Activated CD8-positive, alpha-beta memory T cell treated with anti-CD3 and anti-CD28 coated beads, Interleukin-2, amount 10 ng/mL, durations not matched to agents 7 days and 5 days (primary cell): ENCODE measurements at places on chromosomes 2 and 18.
A peak's percentile ranks its signal among the peaks of the same experiment; 100 is the strongest.

DNA sequence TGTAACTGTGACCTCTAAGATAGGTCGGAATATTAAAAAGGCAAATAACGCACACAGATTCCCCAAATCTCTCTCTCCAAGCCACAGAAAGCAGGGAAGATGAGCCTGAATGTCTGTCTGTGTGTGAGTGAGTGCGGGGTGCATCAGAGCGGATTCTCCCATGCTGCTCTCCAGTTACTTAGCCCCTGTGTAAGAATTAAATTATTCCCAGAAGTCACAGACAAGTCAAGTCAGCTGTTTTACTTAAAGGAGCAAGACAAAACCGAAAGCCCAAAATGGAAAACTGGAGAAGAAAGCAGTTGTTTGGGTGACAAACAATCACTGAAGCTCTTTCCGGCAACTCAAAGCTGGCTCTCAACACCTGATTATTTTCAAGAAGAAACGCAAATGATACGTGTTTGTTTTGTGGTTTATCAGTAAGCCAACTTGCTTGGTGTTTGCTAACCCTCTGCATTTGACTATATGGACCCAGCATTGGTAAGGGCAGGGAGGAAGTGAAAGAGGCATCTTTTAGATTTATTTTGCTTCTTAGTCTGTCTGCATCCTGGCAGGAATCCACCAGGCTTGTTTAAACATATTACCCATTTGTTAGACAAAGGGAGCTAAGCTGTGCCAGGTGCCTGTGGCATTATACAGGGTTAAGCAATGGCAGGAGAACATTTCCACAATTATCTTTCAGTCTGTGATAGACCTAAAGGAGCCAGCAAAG is 121.5 kb upstream of the CREB1 start:
- H3K27me3 ChIP-seq: peaks cover 5% of the 10 kb centered on the region
- H3K36me3 ChIP-seq: no peaks in the 10 kb centered on the region
- DNase-seq: no peak
- H3K4me3 ChIP-seq: no peak overlapping the region

- H3K36me3 ChIP-seq: peaks cover 24% of the 10 kb centered on the region
- H3K4me3 ChIP-seq: no peak overlapping the region
- peaks cover 47% of the 10 kb centered on the region for H3K4me1 ChIP-seq
- H3K27ac ChIP-seq: no peak overlapping the region
- no peaks in the 10 kb centered on the region for H3K27me3 ChIP-seq
Observed at GRCh38 chr18:23311351-23312121, 141.6 kb upstream of the RIOK3 start.

DNA sequence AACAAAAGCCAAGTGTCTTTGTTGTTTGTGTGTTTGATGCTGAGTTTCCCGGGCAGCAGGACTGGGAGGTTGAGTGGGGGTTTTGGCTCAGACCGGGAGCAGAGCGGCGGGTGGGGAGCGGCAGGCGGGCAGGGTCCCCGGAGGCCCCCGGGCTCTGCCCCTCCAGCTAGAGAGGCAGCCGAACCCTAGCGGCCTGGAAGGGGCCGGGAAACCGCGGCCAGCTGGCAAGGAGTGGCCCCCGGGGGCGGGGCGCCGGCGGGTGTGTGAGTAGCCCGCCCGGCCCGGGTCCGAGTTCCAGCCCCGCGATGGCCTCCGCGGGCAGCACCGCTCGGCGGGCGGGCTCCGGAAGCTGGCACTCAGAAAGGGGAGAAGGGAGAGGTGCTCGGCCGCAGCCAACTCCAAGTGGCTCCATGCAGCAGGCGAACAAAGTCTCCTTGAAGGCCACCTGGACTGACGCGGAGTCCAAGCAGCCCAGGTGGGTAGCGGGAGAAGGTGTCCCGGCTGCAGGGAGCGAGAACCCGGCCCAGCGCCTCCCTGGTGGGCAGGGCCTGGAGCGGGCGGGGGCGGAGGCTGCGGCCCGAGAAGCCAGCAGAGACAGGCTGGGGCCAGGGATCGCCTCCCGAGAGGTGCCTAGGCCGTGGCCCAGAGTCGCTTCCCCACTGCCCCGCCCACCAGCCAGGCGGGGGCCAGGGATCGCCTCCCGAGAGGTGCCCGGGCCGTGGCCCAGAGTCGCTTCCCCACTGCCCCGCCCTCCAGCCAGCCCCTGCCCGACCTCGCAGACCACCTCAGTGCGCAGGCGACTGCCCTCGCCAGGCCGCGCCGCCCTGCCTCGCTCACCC is at the start of gene ANKRD53:
Gene ANKRD53 (plus strand): TSS at position 290 of the 839 bp plus-strand sequence. CDS start 16 bp downstream, at position 306.
- no peaks in the 10 kb centered on the region for H3K36me3 ChIP-seq
- peak within 1 kb of the TSS; percentile 78 for H3K4me3 ChIP-seq

DNA sequence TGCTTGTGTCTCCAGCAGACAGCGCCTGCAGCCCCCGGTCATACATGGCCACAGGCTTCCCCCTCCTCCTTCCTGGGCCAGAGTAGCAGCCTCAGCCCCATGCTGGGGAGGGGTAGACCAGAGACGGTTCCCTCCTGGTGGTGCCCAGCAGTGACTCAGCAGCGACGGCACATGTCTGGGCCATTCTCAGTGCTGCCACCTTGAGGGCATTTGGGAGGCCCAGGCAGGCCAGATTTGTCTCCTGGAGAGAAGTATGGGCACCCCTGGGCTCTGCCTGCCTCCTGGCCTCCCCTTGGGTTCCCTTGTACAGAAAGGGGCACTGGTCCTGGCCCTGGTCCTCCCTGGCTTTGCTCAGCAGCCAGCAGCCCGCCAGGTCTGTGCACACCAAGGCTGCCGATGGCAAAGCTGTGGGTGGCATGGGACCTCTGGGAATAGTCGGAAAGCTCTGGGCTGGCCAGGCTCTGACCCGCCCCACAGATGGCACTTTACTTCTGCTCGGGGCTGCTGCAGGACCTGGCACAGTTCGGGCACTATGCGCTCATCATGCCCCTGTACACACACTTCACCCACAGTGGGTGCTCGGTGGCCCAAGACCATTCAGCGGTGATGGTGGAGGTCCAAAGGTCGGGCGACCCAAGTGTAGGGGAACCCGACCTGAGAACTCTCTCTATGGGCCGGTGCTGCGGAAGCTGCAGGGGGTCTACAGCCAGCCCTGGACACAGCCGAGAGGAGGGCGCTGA is 11.4 kb upstream of the ALPI start:
- H3K27ac ChIP-seq: no peak overlapping the region
- H3K4me1 ChIP-seq: peaks cover 15% of the 10 kb centered on the region
- no peaks in the 10 kb centered on the region for H3K27me3 ChIP-seq
- H3K36me3 ChIP-seq: no peaks in the 10 kb centered on the region
- peak; percentile 79 for DNase-seq

DNA sequence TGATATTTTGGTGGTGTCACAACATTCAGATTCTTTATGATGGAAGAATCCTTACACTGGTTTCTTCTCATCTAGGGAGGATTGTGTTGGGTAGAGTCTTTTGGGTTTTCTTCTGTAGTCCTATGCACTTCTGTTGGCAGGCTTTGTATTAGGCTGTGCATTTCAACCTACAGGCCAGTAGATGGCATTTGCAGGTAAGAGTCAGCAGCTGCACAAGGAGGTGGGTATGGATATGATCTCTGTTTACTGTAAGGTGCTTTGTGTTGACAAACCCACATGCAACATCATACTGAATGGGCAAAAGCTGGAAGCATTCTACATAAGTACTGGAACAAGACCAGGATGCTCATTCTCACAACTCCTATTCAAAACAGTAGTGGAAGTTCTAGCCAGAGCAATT is 656.8 kb downstream of the METTL4 start:
- no peak overlapping the region for H3K27ac ChIP-seq
- H3K4me1 ChIP-seq: no peaks in the 10 kb centered on the region
- DNase-seq: no peak
- H3K27me3 ChIP-seq: no peaks in the 10 kb centered on the region

DNA sequence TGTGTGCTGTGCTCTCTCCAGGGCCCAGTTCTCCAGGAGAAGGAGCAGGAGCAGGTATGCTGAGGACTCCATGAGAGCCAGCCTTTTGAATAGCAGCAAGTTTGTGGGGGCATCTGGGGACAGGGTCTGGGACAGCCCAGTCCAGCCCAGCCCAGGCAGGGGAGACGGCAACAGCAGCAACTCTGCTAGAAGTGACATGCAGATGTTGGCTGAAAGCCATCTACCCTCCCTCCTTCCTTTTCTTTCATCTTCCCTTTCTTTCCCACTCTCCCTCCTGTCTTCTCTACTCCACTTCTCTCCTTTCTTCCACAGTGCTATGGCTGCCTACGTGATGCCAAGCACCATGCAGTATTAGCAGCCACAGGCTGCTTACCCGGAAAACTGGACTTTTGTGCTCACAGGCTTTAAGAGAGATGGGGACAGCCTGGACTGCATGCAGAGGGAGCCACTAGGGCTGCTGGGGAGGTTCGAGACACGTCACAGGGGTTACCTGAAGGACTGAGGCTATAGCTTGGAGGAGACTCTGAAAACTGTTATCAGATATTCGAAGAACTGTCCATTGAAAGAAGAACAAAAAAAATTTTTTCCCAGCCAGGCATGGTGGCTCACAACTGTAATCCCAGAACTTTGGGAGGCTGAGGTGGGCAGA is 23.8 kb upstream of the YWHAQ start:
- H3K36me3 ChIP-seq: peaks cover 20% of the 10 kb centered on the region
- H3K4me3 ChIP-seq: no peak overlapping the region
- no peak for DNase-seq
- H3K27me3 ChIP-seq: peaks cover 10% of the 10 kb centered on the region

DNA sequence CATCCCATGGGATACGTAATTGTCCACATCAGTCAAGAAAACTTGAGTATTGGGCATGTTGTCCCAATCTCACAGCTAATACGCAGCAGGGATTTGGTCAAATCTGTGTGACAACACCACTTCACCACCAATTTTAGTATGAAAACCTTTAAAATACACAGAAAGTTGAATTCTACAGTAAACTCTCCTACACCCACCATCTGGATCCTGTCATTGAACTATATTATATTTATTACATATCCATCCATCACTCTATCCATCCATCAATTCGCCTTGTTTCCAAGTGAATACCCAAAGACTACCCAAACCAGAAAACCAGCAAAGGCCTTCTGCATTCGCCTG is 846 bp upstream of the FKBP7 start:
- H3K27me3 ChIP-seq: no peaks in the 10 kb centered on the region
- peaks cover 4% of the 10 kb centered on the region for H3K36me3 ChIP-seq
- H3K4me1 ChIP-seq: peaks cover 46% of the 10 kb centered on the region

DNA sequence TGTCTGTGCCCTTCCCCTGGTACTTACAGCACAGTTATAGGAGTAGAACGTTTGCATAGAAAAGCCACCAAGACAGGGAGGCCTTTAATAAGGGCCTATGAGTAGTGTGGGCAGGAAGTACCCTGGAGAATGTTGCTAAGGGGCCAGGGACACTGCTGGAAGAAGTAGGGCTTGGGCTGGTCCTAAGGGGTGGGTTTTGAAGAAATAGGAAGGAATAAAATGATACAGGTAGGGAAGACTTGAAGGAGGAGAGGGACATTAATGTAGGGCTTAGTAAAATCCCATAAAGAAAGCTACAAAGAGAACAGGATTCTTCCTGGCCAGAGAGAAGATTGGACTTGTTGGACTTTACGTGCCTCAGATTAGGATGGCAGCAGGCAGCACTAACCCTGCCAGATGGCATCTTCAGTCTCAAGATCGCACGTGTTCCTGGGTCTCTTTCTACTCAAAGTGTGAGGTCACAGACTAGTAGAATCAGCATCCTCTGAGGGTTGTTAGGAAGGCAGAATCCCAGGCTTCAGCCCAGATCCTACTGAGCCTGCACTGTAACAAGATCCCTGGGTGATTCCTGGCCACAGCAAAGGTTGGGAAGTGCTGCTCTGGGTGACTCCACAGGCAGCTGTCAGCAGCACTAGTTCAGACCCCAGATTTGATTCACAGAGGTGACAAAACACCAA is 39.2 kb downstream of the EPAS1 start:
- DNase-seq: no peak
- peaks cover 12% of the 10 kb centered on the region for H3K27me3 ChIP-seq
- H3K36me3 ChIP-seq: no peaks in the 10 kb centered on the region
- H3K4me3 ChIP-seq: no peak overlapping the region

- peaks cover 27% of the 10 kb centered on the region for H3K4me1 ChIP-seq
- H3K27me3 ChIP-seq: no peaks in the 10 kb centered on the region
- peaks cover 15% of the 10 kb centered on the region for H3K36me3 ChIP-seq
Observed at GRCh38 chr2:171390941-171391516, 42.8 kb downstream of the METTL8 start.

DNA sequence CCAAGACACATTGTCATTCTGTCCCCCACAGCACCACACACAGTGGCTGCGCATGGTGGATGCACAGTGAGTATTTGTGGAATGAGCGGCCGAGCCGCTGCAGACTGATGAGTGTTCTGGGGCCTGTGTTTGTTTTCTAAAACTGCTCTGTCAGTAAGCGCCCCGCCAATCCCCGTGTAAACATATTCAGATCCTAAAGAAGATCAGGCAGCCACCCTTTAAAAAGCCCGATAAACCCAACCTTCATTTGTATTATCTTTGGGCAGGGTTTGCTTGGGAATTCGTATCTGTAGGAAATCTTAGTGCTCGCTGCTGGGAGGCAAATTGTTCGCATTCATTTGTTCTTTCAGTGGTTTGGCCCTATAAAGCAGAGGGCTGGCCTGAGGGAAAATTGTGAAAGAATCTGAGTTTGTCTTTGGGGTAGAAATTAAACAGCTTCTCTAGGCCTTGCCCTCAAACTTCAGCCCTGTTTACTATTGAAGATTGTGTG is 68.6 kb downstream of the TGOLN2 start:
- H3K36me3 ChIP-seq: no peaks in the 10 kb centered on the region
- H3K4me1 ChIP-seq: no peaks in the 10 kb centered on the region
- H3K27me3 ChIP-seq: peaks cover 4% of the 10 kb centered on the region
- no peak for DNase-seq

DNA sequence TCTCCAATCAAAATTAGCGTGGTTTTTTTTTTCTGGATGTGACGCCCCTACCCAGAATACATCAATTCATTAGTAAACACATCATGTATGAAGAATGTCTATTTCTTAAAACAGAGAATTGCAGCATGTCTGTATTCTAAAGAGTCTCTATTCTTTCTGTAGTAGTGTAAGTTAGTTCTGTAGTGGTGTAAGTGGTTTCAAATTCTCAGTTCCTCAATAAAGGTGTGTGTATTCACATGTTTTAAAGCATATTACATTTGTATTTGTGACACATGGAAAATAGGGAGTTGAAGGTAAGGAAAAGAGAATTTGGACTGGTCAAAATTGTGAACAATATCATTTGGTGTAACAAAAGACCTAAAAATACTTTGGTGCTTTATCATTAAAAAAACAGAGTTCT is 8.0 kb upstream of the GPR75 start:
- no peaks in the 10 kb centered on the region for H3K4me1 ChIP-seq
- no peaks in the 10 kb centered on the region for H3K27me3 ChIP-seq
- no peak overlapping the region for H3K4me3 ChIP-seq
- H3K36me3 ChIP-seq: peaks cover 22% of the 10 kb centered on the region

DNA sequence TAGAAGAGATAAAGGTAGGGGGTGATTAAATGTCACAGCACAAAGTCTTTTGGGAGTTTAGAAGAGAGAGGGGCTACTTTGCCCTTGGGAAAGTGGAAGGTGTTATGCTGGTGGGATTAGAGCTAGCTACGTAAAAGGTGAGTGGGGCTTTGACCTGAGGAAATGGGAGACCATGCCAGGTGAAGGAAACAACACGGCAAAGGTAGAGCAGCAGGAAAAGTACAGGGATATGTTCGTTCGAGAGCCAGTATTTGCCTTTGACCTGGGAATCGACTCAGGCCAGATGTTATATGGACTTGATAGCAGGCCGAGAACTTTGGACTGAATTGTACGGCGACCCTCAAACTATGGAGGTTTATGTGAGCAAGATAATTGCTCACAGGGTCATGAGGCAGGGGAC is 55.7 kb upstream of the ACKR3 start:
- no peak for DNase-seq
- no peak overlapping the region for H3K4me3 ChIP-seq
- peaks cover 20% of the 10 kb centered on the region for H3K27me3 ChIP-seq
- H3K36me3 ChIP-seq: no peaks in the 10 kb centered on the region
- H3K27ac ChIP-seq: no peak overlapping the region
